HTR-8/SVneo (cell line): ENCODE measurements at places on chromosomes 11 and 22.

DNA sequence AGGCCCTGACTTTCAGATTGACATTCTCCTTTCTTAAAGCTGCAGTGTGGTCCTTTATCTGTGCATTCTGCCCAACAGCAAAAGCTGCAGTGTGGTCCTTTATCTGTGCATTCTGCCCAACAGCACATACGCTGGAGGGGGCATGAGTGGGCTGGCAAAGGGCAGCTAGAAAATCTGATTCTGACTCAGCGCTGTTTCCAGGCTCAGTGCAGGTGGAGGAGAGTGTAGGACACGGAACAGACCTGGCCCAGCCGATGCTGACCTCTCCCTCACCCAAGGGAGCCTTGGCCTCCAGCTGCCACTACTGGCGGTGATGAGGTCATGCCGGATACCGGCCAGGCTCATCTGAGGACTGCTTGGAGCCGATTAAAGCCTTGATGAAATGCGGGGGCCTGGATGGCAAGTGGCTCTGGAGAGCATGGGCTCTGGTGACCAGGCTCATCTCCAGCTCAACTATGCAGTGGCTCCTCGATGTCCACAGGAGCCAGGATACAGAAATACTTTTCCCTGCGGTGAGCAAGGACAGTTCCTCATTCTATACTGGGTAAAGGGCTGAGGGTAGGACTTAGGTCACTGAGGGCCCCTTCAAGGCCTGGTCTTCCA is 84.6 kb downstream of the CLPB start:
- no peak for DNase-seq

GRCh38 chr22:27473533-27473932 is 328.0 kb downstream of the MN1 start:
- DNase-seq = no peak

GRCh38 chr11:94031625-94032024 is 10.5 kb downstream of the HEPHL1 start:
- no peak for DNase-seq

GRCh38 chr11:62552485-62553079 is 6.0 kb upstream of the AHNAK start:
- no peak for DNase-seq

DNA sequence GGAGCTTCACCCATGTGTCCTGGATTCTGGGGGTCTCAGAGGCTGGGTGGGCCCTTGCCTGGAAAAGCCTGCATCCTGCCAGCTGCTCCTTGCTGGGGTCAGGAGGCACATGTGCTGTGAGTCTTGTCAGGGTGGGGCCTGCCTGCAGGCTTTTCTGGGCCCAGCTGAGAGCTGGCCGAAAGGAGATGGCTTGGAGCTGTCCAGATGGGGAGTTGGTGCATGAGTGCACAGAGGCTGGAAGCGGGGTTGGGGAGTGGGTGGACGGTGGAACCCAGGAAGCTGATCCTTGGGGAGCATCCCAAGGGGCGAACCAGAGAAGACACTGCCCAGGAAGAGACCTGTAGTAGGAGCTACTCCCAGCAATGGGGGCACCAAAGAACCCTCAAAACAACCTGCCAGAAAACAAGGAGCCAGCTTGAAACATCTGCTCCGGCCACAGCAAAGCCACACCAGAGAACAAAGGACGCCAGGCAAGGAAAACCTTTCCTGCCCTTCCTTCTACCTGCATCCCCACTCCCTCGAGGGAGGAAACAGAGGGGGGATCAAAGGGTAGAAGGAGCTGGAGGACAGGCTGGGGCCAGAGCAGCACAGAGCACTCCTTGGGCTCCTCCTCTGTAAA is 8.2 kb upstream of the KCTD17 start:
- DNase-seq = no peak

DNA sequence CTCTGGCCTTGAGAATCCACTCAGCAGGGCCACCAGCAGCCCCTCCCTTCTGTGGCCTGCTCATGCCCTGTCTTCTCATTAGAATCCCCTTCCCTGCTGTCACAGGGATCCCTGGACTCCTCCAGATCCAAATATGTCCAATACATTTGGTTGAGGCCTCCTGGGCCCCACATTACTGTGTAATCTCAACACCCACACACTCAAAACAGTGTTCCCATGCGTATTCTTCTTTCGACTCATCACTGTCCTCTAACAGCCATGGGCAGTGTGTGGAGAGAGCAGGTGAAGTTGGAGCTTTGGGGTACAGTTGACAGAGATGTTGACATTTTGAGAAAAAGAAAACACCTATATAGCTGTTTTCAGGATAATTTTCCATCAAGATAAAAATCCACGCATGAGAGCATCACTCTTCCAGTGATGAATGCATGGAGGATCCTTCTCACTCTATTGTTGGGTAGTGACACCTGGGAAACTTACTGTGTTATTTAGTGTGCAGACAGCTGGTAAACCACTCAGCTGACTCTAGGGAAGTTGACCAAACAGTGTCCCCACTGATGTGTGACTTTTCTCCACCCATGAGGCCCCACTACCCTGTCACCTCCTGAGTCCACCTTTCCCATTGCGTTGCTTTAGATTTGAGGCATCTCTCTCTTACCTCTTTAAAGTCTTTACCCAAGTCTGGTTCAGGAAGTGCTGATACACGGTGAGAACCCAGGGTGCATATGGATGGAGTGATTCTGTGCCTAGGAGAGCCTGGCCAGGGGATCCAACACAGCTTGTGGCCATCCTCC is 28.7 kb upstream of the VPREB1 start:
- no peak for DNase-seq

GRCh38 chr11:5712507-5712906 is 22.9 kb downstream of the TRIM22 start:
- DNase-seq = peak; percentile 3

- DNase-seq = no peak
Measured at GRCh38 chr22:24969560-24970301, 17.2 kb downstream of the KIAA1671 start.

DNA sequence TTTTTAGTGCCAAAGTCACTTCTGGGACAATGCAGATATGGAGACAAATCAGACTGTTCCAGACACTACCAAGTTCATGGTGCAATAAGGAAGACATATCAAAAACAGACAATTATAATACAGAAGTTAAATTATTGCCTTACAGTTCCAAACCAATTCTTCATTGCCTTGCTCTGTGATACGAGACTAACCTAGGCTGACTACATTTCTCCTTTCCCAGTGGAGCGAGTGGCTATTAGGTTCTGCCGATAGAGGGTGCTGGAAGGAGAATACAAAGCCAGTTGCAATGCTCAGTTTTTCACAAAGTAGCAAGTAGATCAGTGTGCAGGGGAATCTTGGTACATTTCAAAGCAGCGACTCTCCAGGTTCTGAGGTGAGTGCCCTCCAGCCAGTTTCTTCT is 67.8 kb downstream of the FAM168A start:
- no peak for DNase-seq

GRCh38 chr11:37078521-37078920 is 480.5 kb upstream of the RAG2 start:
- no peak for DNase-seq

- DNase-seq = no peak
Measured at GRCh38 chr22:23683545-23683944, 7.3 kb upstream of the RGL4 start.

DNA sequence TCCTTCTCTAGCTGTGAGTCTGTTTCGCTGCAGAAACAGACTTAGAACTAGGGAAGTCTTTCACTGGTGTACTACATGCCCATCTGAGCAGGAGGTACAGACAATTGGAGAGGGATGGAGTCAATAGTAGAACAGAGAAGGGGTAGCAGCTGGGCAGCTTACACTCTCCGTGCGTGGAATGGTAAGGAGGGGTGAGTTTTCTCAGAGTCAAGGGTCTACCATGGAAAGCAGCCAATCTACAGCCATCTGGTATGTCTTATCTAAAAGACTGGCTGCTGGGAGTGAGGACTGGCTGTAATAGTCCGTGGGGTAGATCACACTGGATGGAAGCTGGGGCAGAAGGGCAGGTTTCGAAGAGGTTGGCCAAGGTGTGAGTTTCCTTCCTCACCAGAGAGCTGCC is 137.3 kb upstream of the TENM4 start:
- DNase-seq = no peak

GRCh38 chr11:120704256-120704750 is 192.8 kb downstream of the GRIK4 start:
- no peak for DNase-seq

- DNase-seq = no peak
Measured at GRCh38 chr11:70913715-70914231, 338.6 kb downstream of the SHANK2 start.
